ENCODE measurements at places on chromosomes 1 and 21. TPM values are rescaled to one million over a fixed set of nuclear protein-coding genes. Genes with fewer than 3 reads are reported as not detected.

DNA sequence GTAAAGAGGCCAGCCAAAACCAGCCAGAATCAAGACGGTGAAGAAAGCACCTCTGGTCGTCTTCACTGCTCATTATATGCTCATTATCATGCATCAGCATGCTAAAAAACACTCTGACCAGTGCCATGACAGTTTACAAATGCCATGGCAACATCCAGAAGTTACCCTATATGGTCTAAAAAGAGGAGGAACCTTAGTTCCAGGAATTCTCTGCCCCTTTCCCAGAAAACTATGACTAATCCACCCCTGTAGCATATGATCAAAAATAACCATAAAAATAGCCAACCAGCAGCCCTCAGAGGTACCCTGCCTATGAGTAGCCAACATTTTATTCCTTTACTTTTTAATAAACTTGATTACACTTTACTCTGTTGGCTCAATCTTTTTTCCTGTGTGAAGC lies 34.2 kb upstream of the PBX1 start:
- no peak overlapping the region for H3K4me3 ChIP-seq
- H3K27ac ChIP-seq, result no peak overlapping the region
- DNase-seq, result no peak
- no peaks in the 10 kb centered on the region for H3K4me1 ChIP-seq
- no peaks in the 10 kb centered on the region for H3K36me3 ChIP-seq

GRCh38 chr1:78437941-78438340 lies 52.8 kb upstream of the PTGFR start:
- H3K36me3 ChIP-seq, result no peaks in the 10 kb centered on the region
- no peak overlapping the region for H3K27ac ChIP-seq
- H3K4me3 ChIP-seq, result no peak overlapping the region
- H3K27me3 ChIP-seq, result no peaks in the 10 kb centered on the region
- no peaks in the 10 kb centered on the region for H3K4me1 ChIP-seq
- DNase-seq, result no peak

Gene AQP10
- polyA plus RNA-seq, result not detected

Gene OR2M3
- polyA plus RNA-seq, result not detected

GRCh38 chr21:26709090-26709489 lies 136.0 kb upstream of the CYYR1 start:
- H3K27me3 ChIP-seq, result no peaks in the 10 kb centered on the region
- H3K4me3 ChIP-seq, result no peak overlapping the region
- H3K4me1 ChIP-seq, result no peaks in the 10 kb centered on the region
- H3K36me3 ChIP-seq, result no peaks in the 10 kb centered on the region

GRCh38 chr1:14907416-14907815 lies 246.1 kb upstream of the TMEM51 start:
- no peaks in the 10 kb centered on the region for H3K4me1 ChIP-seq
- no peaks in the 10 kb centered on the region for H3K36me3 ChIP-seq
- no peak overlapping the region for H3K4me3 ChIP-seq
- H3K27ac ChIP-seq, result no peak overlapping the region

- peak overlapping the region; percentile 93 for H3K27ac ChIP-seq
- H3K4me3 ChIP-seq, result peak overlapping the region; percentile 81
- H3K36me3 ChIP-seq, result no peaks in the 10 kb centered on the region
- peaks cover 61% of the 10 kb centered on the region for H3K27me3 ChIP-seq
- no peaks in the 10 kb centered on the region for H3K4me1 ChIP-seq
These were observed 158.1 kb downstream of the RUNX1 start for GRCh38 chr21:34890724-34891612.

Gene EXO1
- 1.6 TPM for polyA plus RNA-seq

Gene C1orf21
- polyA plus RNA-seq, result 109 TPM

- H3K4me3 ChIP-seq, result no peak overlapping the region
- H3K27ac ChIP-seq, result no peak overlapping the region
- H3K4me1 ChIP-seq, result peaks cover 10% of the 10 kb centered on the region
- H3K36me3 ChIP-seq, result no peaks in the 10 kb centered on the region
- DNase-seq, result no peak
These were observed 14.0 kb downstream of the F3 start for GRCh38 chr1:94527447-94528031.

GRCh38 chr1:57058652-57059501 lies 93.1 kb upstream of the C8B start:
- no peaks in the 10 kb centered on the region for H3K27me3 ChIP-seq
- H3K4me1 ChIP-seq, result no peaks in the 10 kb centered on the region
- no peak overlapping the region for H3K4me3 ChIP-seq
- H3K27ac ChIP-seq, result no peak overlapping the region

Gene TARDBP
- 123 TPM for polyA plus RNA-seq

- no peak overlapping the region for H3K4me3 ChIP-seq
- H3K36me3 ChIP-seq, result no peaks in the 10 kb centered on the region
- no peaks in the 10 kb centered on the region for H3K4me1 ChIP-seq
- H3K27me3 ChIP-seq, result no peaks in the 10 kb centered on the region
- DNase-seq, result no peak
These were observed 71.4 kb upstream of the HSPA13 start for GRCh38 chr21:14454016-14455009.

DNA sequence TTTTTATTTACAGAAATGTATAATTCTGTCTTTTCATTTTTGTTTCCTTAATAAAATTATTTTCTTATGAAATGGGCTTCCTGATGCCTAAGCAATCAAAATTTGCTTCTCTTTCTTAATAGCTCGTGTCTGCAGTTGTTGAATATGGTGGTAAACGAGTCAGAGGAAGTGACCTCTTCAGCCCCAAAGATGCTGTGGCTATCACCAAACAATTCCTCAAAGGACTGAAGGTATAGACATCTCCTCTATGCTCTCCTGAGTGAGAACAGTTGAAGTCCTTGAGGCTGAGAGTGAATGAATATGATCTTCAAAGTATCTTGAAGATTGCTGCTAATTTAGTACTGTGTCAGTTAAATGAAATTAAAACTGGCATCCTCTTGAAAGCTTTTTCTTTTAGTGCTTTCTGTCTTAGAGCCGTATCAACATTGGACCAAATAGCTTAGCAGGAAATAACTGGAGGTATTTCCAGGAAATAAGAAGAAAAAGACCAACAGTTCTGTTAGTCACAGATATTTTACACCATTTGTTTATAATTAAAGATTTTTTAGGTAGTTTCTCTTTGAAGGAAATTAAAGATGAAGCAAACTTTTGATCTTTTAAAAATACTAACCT lies 24.7 kb downstream of the VPS45 start:
- no peaks in the 10 kb centered on the region for H3K4me1 ChIP-seq
- no peak overlapping the region for H3K4me3 ChIP-seq
- peaks cover 11% of the 10 kb centered on the region for H3K36me3 ChIP-seq
- no peak for DNase-seq

DNA sequence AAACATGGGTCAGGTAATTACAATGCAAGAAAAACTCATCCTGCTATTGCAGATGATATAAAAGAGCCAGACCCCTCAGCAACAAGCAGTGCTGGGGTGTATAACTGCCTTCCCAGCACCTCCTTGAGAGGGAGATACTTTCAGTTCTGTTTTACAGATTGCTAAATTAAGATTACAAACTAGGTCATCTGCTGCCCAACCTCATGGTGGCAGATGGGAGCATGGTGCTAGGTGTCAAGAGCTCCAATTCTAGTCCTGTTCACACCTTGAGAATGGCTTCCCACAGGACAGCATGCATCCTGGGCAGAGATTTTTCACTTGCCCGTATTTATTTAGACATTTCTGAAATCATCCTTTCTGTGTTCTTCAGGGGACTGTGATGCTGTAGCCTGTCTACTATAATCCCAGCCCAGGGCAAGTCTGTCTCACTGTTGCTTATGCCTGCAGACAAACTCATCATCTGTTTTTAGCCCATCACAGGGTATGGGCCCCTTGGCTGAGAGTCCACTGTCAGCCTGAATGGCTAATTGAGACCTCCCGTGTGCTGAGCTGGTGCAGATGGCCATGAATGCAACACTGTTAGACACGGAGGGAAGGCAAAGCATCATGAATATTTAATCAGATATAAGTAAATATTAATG lies 40.2 kb upstream of the PBX1 start:
- no peak overlapping the region for H3K4me3 ChIP-seq
- no peak overlapping the region for H3K27ac ChIP-seq
- DNase-seq, result no peak
- no peaks in the 10 kb centered on the region for H3K4me1 ChIP-seq

DNA sequence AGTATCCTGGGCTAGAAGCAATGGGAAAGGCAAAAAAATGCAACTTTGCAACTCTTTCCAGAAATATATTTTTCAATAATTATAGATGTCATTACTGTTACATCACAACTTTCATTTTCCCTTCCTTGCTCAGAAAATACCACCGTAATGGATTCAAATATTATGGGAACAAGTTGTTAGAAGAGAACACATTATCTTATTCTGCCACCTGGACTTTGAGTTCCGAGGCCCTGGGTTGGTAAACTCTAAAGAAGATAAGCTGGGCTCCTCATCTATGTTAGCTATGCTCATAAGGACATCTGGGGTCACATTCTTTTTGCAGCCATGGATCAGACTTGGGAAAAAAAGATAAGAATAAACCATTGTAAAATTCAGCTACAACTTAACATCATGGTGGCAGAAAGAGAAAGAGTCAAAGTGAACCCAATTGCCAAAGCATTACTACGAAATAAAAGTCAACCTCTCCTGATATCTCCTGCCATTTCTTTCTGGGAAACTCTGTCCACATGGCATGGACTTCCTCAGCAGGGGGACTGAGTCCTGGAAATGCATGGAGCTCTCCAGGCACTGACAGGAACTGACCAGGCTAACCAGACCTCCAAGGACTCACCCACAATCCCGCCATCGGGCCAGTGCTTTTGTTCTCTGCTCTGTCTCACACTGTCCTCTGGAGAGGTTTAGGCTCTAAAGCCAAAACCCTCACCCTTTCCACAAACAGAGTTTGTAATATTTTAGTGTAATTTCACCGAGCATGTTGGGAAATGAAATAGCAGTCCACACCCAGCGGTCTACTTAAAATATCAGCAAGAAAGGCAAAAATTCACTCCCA lies 499.1 kb upstream of the RUNX1 start:
- no peaks in the 10 kb centered on the region for H3K27me3 ChIP-seq
- H3K27ac ChIP-seq, result no peak overlapping the region
- no peak for DNase-seq
- H3K4me3 ChIP-seq, result no peak overlapping the region
- H3K4me1 ChIP-seq, result no peaks in the 10 kb centered on the region

DNA sequence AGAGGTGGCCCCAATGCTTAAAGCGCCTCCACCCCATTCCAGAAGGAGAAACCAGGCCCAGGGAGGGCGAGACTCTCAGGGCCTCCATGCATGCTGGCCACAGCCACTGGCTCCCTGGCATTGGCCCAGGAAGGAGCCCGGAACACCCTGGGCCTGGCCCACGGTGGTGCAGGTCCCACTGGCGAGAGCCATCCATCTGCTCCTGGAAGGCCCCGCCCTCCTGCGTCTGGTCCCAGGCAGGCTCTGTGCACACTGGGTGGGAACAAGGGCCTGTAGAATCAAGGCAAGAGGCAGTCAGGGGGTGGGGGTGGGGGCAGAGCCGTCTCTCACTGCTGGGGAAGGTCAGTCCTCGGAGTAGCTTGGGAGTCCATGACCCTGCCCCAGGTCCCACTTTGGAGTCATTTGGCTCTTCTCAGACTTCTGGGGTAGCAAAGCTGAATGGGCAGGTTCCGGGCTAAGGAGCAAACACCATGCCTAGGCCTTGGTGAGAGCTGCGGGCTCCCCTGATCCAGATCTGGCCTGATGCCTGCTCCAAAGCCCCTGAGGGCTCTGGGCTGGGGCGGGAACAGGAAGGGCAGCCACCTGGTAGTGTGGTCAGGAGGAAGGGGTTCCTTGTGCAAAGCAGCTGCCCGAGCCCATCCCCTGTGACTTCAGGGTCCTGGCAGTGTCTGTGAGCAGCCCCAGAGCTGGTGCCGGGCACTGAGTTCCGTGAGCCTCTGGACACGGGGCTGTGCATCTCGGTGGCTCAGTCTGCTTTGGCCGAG lies 107.0 kb upstream of the ARHGEF16 start:
- DNase-seq, result no peak
- H3K4me3 ChIP-seq, result no peak overlapping the region
- H3K4me1 ChIP-seq, result peaks cover 33% of the 10 kb centered on the region
- no peaks in the 10 kb centered on the region for H3K36me3 ChIP-seq

Gene SLC44A3
- 12.5 TPM for polyA plus RNA-seq

Gene COL18A1
- polyA plus RNA-seq, result 5.4 TPM

Gene LHX4
- 0.44 TPM for polyA plus RNA-seq

DNA sequence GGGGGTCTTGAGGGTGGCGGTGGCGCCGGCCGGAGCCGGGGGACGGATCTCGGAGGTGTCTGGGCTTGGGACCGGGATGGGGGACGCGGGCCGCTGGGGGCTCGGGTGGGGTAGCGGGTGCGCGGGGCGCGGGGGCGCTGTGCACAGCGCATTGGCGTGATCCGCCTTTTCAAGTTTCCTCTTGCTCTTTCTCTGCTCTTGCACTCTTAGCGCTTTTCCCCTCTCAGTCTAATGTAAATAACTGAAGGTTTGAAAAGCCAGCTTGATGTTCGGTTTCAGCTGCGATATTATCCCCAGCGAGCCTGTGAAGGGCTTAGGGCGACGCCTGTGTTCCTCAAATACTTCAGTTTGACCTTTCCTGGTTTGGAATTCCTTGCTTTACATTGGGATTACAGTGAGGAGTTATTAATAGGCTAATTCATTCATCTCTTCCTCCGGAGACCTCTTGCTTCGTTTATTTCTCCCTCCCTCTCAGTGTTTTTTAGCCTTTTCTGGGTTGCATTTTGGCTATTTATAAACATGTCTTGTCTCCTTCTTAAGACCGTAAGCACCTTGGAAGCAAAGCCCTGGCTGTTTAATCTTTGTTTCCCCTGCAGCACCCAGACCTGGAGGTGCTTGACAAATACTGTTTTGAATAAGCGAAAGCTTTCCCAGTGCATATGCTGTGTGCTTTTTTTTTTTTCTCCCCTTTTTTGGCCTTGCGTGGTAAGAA lies 693 bp downstream of the RAB4A start:
- peak overlapping the region; percentile 82 for H3K27ac ChIP-seq
- H3K36me3 ChIP-seq, result no peaks in the 10 kb centered on the region
- H3K27me3 ChIP-seq, result no peaks in the 10 kb centered on the region
- no peak for DNase-seq
- peak overlapping the region; percentile 67 for H3K4me3 ChIP-seq

Gene ATPAF1
- 35.2 TPM for polyA plus RNA-seq

- no peaks in the 10 kb centered on the region for H3K27me3 ChIP-seq
- peaks cover 22% of the 10 kb centered on the region for H3K4me1 ChIP-seq
- no peaks in the 10 kb centered on the region for H3K36me3 ChIP-seq
- DNase-seq, result peak; percentile 90
- peak overlapping the region; percentile 72 for H3K27ac ChIP-seq
- H3K4me3 ChIP-seq, result peak overlapping the region; percentile 48
These were observed 7.4 kb downstream of the EFNA4 start for GRCh38 chr1:155070721-155071569.

GRCh38 chr1:62508187-62508758 lies 71.4 kb downstream of the USP1 start:
- no peaks in the 10 kb centered on the region for H3K27me3 ChIP-seq
- no peak for DNase-seq
- no peak overlapping the region for H3K27ac ChIP-seq
- no peaks in the 10 kb centered on the region for H3K4me1 ChIP-seq
- no peaks in the 10 kb centered on the region for H3K36me3 ChIP-seq

All from sigmoid colon (tissue), 7 donors.